ENCODE measurements at places on chromosomes 4 and X. TPM values are rescaled to one million over a fixed set of nuclear protein-coding genes. Genes with fewer than 3 reads are reported as not detected.

FREM3 gene
- not detected for total RNA-seq

GRCh38 chr4:7661846-7662506 lies 227.2 kb upstream of the PSAPL1 start:
- DNase-seq, result no peak

DNA sequence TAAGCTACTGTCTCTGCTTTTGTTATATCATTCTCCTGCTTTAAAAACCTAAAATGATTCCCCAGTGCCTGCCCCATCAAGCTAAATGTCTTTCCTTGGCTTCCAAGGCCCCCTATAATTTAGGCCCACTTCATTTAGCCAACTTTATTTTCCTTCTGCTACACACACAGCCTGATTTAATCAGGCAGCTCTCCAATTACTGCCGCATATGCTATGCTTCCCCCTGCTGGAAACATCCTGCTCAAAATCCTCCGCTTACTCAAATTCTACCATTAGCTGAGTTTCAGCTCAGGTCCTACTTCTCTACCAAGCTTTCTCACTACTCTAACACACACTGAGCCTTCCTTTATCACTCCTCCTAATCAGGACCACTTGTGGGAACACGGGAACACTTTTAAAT lies 17.0 kb downstream of the LAMP2 start:
- no peak for DNase-seq

DNA sequence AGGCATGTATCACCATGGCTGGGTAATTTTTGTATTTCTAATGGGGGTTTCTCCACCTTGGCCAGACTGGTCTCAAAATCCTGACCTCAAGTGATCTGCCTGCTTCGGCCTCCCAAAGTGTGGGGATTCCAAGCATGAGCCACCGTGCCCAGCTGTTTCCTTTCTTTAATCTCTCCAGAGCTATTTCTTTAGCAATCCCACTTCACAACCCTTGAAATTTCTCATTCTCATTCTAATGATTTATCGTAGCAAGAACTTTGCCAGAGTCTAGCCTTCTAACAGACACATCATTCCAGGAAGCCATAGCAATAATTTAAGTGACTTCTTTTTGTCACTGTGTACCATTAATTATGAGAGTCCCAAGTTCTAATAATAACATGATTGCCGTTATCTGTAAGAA lies 68.6 kb downstream of the RXFP1 start:
- no peak for DNase-seq

RAB33A gene
- 13.6 TPM for total RNA-seq

TRIM61 gene
- total RNA-seq, result 2.3 TPM

TMEM271 gene
- total RNA-seq, result not detected

TCEAL2 gene
- not detected for total RNA-seq

MPC1L gene
- total RNA-seq, result not detected

- no peak for DNase-seq
Measured at GRCh38 chrX:10021461-10022272, 54.5 kb downstream of the CLDN34 start.

TAF7L gene
- 0.15 TPM for total RNA-seq

GRCh38 chr4:39394706-39395105 lies 12.0 kb upstream of the KLB start:
- no peak for DNase-seq

DNA sequence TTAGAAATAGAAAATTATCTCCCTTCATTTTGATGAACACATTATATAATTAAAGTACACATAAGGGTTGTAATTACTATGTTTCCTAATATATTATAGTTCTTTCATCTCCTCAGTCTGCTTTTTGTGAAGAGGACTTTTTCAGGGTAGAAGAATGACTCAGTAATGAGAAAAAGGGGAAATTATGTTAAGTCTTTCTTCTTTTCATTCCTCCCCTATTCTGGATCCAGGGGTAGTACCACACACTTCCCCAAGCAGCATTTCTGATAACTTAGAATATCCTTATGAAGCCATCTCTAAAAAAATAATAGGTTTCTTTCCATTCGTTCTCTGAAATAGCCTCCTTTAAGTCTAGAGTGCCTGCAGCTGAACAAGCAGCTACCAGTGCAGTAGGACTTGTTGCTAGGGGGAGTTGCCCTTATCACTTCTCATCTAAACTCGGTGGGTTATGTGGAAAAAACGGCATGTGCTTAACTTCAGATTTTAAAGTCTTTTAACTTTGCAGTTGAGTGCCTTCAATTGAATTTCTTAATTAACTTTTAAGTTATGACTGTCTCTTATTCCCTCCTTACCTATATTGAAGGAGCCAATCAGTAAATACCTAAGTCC lies 184.8 kb downstream of the ARHGAP24 start:
- no peak for DNase-seq

FGFR3 gene
- total RNA-seq, result 0.08 TPM

WAS gene
- 86.2 TPM for total RNA-seq

GRCh38 chr4:48967631-48968030 lies 18.4 kb upstream of the CWH43 start:
- DNase-seq, result no peak

DNA sequence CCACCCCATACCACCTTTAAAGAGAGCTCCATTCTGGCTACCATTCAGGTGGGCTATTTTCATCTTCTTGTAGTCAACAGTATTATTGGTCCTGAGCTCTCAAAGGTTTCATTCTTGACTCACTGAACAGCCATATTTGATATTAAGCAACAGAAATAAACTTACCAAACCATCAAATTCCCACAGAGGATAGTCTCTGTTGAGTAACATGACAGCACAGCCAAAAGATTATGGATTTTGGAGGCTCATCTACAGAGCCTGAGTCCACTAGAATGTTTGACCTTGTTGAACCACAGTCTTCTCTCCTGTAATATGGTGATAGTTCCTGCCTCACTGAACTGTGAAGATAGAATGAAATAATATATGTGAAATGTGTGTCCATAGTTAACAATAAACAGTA lies 276.3 kb upstream of the LDB2 start:
- no peak for DNase-seq

GRCh38 chrX:56802921-56803849 lies 74.1 kb downstream of the NBDY start:
- peak; percentile 76 for DNase-seq

GRCh38 chr4:16075975-16076757 lies 7.7 kb downstream of the PROM1 start:
- DNase-seq, result no peak

GRCh38 chr4:158613046-158613445 lies 58.6 kb downstream of the C4orf46 start:
- no peak for DNase-seq

FBXW7 gene
- total RNA-seq, result 41.4 TPM

All from activated T-cell treated with anti-CD3 and anti-CD28 coated beads, Interleukin-2, amount 50 U/mL, for 4 hours (primary cell).